Activated CD8-positive, alpha-beta T cell treated with anti-CD3 and anti-CD28 coated beads, Interleukin-2, amount 10 ng/mL, durations not matched to agents 7 days and 5 days (primary cell): ENCODE measurements at places on chromosomes 12 and 14. TPM values are rescaled to one million over a fixed set of nuclear protein-coding genes. Genes with fewer than 3 reads are reported as not detected.

Gene FGF6
- not detected for total RNA-seq

Gene ABCC9
- not detected for total RNA-seq

Gene PTPRO
- 2.6 TPM for total RNA-seq

Gene CDH24
- 1.6 TPM for total RNA-seq

Gene DACT1
- total RNA-seq: 1.1 TPM

Gene GLT8D2
- not detected for total RNA-seq

Gene PLEKHA5
- 3.4 TPM for total RNA-seq

Gene KRT79
- total RNA-seq: not detected

Gene FAM181A
- not detected for total RNA-seq

Gene FOXA1
- total RNA-seq: not detected

Gene WIF1
- not detected for total RNA-seq

Gene KRT72
- total RNA-seq: 0.44 TPM

Gene OVCH1
- total RNA-seq: not detected

Gene CELA1
- total RNA-seq: not detected

Gene AVPR1A
- not detected for total RNA-seq

Gene DLGAP5
- total RNA-seq: 110 TPM

Gene DPY19L2
- total RNA-seq: 1.2 TPM

Gene OAS2
- total RNA-seq: 237 TPM

Gene LTB4R2
- 18.7 TPM for total RNA-seq

Gene TMCC3
- total RNA-seq: 0.18 TPM

Gene CD163
- not detected for total RNA-seq

Gene C12orf56
- not detected for total RNA-seq

Gene ST8SIA1
- total RNA-seq: 0.34 TPM

Gene TSHR
- total RNA-seq: not detected

Gene METTL1
- 26.3 TPM for total RNA-seq

Gene EEA1
- total RNA-seq: 16.2 TPM

Gene ZFC3H1
- total RNA-seq: 45.9 TPM

Gene KRT73
- total RNA-seq: 0.91 TPM

Gene MIP
- total RNA-seq: not detected

Gene KCNK10
- not detected for total RNA-seq

Gene MORN3
- total RNA-seq: 0.37 TPM

Gene MNAT1
- 44.9 TPM for total RNA-seq

Gene FITM1
- total RNA-seq: 1.4 TPM

Gene SYNJ2BP
- total RNA-seq: 9.6 TPM

Gene PLCZ1
- total RNA-seq: not detected

Gene FOS
- total RNA-seq: 201 TPM

Gene CLEC14A
- total RNA-seq: not detected

Gene FBLN5
- 1.6 TPM for total RNA-seq

Gene CD27
- 131 TPM for total RNA-seq
